ENCODE measurements at places on chromosomes 12 and 14.

- no peak for DNase-seq
Measured at GRCh38 chr14:92491782-92492181, 21.8 kb upstream of the RIN3 start.

DNA sequence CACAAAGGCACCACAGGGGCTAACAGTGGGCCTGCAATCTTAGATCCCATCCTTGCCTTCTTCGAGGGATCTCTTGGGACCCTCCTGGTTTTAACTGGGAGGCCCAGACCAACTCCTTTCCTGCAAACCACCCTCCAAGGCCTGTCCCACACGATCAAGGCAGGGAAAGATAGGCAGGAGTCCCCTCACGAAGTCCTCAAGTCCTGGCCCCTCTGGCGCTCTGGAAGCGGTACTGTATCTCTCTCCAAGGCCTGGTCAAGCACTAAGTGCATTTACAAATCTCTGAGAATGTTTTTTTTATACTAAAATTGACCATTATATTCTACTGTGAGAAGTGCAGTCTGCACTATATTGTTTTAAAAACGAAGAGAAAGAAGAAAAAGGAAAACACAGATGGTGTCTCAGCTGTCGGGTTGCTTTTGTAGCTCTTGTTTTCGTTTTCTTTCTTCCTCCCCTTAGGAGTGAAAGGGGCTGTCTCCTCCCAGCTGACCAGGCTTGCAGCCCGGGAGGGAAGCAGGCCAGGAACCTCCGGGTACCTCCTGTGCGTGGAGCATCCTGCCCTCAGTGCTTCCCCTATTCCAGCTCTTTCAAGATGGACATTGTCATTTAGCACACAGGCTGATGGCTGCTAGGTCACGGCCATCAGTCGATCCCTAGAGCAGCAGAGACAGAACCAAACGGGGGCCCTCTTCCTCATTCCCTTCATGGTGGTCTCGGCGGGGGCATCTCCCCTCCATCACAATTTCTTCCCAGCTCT is 56.7 kb downstream of the FAM222A start:
- no peak for DNase-seq

GRCh38 chr14:48243900-48244299 is 568.5 kb upstream of the MDGA2 start:
- DNase-seq: no peak

GRCh38 chr12:57628280-57629191 is 4.5 kb downstream of the B4GALNT1 start:
- DNase-seq: no peak

GRCh38 chr14:102948698-102949061 is 26.2 kb downstream of the AMN start:
- DNase-seq: no peak

- no peak for DNase-seq
Measured at GRCh38 chr14:97388408-97388807, 591.2 kb downstream of the VRK1 start.

GRCh38 chr12:13559318-13559978 is 362.9 kb downstream of the EMP1 start:
- DNase-seq: no peak

DNA sequence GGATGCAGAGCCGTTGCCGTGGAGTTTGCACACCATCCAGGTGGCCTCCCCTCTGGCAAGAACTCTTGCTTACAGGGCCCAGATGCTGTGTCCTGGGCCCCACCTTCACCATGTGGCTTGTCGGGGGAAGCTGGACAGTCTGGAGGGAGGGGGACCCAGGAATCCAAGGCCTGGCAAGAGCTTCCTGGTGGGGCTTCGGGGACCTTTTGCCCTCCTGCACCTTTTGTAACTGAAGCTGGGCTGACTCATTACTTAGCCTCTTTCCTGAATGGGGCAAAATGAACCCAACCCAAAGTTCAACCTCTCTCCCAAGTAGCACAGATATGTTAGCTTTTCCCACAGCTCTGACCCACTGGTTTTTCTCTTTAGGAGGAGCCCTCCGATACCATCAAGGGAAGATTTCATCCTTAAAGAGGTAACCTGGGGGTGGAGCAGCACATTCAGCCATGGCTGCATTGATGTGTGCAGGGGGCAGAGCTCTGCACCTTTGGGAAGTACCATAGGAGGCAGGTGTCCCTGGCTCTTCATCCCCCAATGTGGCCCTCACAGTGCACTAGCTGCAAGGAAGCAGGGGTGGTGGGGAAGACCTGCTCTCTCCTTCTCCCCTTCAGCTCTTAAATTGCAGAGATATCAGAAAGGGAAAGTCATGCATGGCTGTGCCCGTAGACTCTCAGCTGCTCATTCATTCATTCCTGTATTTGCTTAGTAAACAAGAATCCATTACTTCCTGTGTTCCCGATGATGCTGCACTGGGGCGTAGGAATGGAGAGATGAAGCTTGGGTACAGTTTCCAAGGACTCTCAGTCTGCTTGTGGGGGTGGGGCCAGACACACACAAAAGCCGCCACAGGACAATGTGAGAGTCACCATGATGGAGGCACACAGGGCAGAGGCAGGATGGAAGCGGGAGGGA is 13.0 kb downstream of the MVK start:
- no peak for DNase-seq

GRCh38 chr14:71486279-71486678 is 445.9 kb upstream of the RGS6 start:
- DNase-seq: no peak

DNA sequence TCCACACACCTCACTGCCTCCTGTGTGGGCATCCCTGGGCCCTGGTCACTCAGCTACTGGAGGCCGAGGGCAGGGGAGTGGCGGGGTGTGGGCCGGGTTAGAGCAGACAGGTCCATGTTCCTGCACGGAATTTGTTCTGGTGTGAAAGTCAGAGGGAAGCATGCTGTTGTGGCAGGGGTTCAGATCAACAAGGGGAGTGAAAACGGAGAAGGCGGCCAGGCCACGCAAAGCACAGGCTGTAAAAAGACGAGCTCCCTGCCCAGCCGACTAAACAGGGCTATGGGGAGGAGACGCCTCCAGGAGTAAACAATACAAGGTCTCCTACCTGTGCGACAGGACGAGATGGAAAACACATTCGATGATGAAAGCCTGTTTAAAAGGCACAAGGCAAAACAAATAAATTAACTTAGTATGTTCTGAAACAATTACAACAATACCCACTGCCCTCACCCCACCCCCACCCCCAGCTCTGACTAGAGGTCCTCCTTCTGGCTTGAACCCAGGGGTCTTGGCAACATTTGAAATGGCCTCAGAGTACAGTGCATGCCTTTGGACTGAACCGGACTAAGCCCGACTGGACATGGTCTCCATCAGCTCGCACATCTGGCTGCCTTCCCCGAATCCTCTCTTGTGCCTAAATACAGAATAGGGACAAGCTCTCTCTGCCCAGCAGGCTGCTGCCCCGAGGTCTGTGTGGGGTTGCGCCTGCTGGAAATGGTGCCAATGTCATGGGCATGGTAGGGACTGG is 274.9 kb upstream of the DIO3 start:
- DNase-seq: no peak

- no peak for DNase-seq
Measured at GRCh38 chr14:99731547-99732435, 47.7 kb downstream of the CYP46A1 start.

DNA sequence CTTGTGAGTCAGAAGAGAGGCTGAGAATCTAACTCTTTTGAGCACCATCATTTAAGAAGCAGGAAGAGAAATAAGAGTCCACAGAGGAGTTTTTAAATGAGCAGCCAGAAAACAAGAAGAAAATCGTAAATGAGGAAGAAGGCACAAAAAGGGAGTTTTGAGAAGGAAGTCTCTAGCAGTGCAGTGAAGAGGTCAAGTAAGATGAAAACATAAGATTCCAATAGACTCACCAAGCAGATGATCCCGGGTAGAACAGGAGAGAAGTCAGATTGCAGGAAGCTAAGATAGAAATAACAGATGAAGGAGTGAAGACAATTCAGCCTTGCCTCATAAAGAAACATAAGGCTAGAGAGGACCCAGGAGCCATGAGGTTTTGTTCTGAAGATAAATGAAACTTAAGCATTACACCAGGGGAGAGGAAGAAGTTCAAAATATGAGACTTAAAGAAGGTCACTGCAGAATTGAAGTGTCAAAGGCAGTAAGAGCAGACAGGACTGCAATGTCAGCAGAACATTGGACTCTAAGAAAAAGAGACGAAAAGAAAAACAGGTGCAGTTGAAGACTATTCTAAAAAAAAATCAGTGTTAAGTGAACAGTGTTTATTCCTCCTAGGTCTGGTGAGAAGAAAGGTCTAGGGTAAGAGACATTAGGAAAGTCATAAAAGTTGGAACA is 229.0 kb downstream of the SEC23A start:
- no peak for DNase-seq

GRCh38 chr12:938810-939209 is 10.7 kb downstream of the RAD52 start:
- no peak for DNase-seq

DNA sequence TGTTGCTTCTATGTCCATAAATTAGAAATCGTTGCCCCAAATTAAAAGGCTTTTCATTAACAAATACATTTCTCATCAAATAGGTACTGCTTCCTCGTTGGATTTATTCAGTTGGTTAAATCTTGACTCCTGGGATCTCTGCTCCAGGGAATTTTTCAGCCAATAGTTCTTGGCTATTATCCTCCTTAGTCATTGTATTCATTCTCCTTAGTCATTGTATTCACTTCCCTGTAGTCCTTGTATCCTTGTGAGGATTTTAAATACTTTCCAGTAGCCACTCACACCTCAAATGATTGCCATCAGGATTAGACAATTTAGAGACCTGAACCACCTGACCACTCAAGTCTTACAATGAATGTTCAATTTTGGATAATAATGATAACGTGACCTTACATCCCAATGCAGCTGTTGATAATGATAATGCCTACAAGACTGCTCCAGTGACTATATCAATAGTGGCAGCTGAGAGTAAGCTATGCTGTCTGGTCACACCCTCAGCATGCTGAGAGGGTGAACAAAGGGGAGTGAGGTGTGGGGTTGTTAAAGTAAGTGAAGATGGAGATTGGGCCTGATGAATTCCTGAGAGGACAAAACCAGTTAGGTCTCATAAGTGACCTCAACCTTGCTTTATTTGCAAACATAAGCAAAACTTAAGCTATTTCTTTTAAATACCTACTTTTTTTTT is 193.7 kb upstream of the RTL1 start:
- DNase-seq: no peak

GRCh38 chr12:60168441-60168840 is 572.6 kb downstream of the SLC16A7 start:
- DNase-seq: no peak

DNA sequence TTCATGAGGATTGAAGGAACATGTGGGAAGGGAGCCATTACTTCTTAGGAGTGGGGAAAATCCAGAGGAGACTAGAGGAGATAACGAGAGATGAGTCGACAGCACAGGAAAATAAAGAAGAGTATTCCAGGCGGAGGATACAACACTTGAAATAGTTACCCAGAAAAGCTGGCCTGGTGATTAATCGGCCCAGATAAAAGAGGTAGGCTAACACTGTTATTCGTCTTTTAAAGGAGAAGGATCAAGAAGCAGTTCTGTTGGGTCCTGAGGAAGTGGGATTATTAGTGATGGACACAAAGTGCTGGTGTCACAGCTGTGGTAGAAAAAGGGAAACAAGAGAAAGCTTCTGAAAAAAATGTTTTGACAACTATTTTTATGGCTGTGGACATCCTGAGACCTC is 425.3 kb downstream of the ZFP36L1 start:
- DNase-seq: no peak

- no peak for DNase-seq
Measured at GRCh38 chr14:50801706-50802105, 29.3 kb downstream of the NIN start.

DNA sequence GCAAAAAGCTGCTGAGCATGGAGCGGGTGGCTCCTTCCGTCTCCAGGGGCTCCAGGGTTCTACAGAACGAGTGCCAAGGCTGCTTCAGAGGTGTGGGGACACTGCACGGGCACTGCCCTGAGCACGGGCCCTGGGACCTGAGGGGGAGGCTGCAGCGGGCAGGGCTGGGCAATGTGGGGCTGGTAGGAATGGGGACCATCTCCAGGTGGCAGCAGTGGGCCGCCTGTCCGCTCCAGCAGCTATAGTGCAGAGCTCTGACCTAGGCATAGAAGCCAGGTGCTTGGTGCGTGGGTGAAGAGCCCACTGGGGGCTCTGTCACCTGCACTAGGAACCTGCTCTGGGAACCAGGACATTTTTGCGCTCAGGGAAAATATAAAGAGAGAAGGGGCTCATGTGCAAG is 22.3 kb downstream of the HDAC7 start:
- DNase-seq: no peak

DNA sequence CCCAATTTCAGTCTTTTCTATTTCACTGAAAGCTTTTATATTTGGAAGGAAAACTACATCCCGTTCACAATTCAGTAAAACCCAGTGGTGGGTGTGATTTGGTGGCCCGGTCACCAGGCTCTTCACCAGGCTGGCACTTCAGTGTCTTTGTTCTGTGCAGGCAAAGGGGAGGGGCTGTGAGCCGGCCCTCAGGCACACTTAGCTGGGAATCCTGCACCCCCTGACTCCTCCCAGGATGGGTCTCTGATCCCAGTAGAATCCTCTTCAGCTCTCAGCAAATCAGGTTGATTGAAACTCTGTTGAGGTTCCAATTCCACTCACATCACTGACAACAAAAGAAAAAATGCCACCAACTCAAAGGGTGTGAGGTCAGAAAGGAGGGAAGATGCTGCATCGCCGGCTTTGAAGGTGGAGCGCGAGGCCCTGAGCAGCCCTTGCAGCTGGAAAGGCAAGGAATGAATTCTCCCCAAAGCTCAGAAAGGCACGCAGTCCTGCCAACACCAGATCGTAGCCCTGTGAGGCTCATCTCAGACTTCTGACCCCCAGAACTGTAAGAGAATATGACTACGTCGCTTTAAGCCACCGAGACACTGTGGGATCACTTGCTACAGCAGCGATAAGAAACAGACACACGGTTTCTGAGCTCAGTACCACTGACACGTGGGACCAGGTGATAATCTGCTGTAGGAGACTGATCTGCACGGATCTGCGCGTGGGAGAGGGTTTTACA is 166.6 kb downstream of the PIWIL1 start:
- DNase-seq: no peak

DNA sequence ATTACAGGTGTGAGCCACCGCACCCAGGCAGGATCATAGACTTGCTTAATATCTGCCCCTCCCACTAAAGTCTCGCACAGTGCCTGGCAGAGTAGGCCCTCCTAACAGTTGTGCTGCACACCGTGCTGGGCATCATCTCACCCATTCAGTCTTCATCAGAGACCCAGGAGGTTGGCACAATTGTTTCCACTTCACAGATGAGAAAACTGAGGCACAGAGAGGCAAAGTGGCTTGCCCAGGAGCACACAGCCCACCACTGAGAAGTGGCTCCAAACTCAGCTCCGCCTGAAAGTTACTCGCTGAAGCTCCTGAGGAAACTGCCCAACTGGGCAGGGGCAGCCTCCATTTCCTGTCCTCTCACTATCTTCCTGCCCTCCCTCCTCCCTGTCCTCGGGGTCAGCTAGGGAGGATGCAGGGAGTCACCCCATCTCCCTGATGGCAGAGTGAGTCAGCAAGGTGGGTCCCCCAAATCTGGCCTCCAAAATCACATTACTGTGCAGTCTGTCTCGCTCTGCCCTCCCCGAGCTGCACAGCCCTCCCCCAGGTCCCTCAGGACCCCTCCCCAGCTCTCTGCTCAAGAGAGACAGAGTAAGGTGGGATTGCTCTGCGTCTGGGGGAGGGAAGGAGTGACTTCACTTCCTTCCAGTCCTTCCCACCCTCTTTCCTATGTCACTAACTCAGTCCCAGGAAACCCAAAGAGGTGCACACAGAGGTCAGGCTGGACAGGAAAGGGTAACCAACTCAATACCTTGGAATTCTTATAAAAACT is 5.7 kb downstream of the SLC8B1 start:
- DNase-seq: no peak
